ENCODE measurements at places on chromosomes 5 and 9. TPM values are rescaled to one million over a fixed set of nuclear protein-coding genes. Genes with fewer than 3 reads are reported as not detected.

DNA sequence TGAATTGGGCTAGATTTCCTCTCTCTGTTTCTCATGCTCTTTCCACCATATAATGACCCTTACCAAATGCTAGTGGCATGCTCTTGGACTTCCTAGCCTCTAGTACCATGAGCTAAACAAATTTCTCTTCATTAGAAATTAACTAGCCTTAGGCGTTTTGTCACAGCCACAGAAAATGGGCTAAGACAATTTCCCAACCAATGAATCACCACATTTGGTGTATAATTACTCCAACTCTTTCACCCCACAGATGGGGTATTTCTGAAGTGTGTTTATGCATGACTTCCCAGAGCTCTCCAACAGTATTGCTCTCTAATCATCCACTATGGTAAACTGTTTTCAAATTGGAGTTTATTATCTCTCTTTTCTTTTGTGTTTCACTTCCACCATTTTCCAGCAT lies 1041.1 kb upstream of the COX7C start:
- no peak for DNase-seq

DNA sequence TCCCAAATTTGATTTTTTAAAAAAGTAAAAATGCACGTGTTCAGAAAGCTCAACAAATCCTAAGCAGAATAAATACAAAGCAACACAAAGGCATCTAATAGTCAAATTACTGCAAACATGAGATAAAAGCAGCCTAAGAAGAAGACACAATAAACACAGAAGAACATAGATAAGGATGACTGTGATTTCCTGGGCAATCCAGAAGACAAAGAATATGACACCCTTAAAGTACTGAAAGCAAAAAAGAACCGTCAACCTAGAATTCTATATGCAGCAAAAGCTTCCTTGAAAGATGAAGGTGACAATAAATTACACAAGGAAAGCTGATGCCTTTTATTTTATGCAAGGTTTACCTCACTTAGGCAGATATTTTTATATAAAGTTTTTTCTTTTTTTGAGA lies 58.2 kb downstream of the NACC2 start:
- DNase-seq: no peak

The MAT2B gene
- total RNA-seq: 45.9 TPM

- no peak for DNase-seq
Measured at GRCh38 chr9:98367923-98368322, 112.5 kb upstream of the TBC1D2 start.

Measured in HCT116 (cell line).